ENCODE measurements at places on chromosomes 2 and 18.

DNA sequence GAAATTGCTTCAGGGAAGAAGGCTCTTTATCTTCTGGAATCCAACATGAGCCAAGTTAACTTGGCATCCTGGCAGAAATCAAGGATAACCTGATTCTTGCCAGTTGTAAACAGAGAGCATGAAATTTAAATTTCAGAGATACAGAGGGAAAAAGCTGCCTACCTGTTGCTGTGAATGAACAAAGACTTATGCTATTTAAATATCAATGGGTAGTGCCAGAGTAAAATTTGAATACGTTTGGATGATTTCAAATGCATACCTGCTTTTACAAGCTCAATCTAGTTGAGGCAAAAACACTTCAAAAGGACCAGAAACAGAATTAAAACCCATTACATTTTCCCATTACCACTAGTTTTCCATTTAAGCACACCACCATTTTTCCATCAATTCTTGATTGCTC lies 60.9 kb downstream of the CHST9 start:
- no peak for DNase-seq

- DNase-seq: no peak
These were observed 140.9 kb upstream of the CRIM1 start for GRCh38 chr2:36214691-36215090.

DNA sequence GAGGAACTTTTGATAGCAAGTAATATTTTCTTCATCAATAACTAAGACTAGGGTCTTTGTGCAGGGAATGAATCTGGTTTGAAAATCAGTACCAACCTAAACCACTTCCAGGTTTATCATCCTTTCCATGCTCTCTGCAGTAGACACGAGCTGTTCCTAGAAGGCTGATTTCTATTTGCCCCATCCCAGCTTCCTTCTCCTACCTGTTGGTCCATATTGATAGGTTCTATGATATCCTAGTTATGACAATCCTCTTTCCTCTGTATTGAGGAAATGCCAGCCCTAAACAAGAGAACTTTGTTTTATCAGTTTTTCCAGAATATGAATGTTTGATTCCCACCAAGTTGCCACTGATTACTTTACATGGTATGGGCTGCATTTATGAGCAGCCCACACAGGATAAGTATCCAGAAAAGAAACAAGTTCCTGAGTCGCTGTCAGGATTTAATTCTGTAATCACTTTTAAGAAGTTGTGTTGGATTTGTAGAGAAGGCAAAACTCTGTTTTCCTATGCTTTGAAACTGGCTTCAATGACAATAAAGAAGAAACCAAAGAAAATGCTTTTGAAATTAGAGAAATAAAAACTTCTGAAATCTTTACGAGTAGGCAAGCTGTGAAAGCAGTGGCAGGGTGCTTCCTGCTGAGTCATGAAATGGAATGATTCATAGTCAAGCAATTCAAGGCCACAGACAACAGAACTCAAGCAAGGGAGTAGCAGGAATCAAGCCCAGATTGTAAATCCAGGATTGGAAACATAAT lies 37.3 kb upstream of the TANK start:
- no peak for DNase-seq

- DNase-seq: no peak
These were observed 799 bp downstream of the CYTIP start for GRCh38 chr2:157443090-157443489.

DNA sequence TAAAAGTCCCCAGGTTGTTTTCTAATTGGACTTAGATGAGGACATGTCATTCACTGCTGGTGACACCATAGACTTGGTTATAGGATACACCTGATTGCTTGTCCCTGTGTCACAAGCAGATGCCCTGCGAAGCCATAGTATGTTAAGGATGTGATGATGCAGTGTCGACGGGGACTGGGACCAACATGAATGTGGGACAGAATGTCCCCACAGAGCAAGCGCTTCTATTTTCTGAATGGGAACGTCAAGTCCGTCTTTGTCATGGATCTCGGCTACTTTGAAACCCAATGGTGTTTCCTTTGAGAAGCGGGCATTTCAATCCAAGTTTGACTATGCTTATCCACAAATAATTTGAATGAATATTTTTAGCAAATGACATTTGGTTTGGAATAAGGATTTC lies 2.1 kb downstream of the GCG start:
- DNase-seq: no peak

DNA sequence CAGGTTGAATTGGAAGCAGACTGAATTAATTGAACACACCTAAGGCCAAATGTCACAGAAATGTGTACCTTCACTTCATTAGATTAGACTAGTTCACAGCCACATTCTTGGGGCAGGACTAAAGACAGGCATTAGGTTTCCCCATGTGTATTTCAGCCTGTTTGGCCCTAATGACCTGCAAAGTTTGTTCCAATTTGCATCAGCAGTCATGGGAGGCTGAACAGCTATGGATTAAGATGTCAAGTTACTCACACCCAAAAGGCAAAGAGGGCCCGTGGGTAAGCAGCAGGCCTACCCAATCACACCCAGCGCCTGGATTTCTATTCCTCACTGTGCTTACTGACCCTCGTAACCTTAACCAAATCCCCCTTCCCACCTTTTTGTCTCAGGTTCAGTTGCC lies 99.6 kb upstream of the RIOK3 start:
- DNase-seq: no peak

DNA sequence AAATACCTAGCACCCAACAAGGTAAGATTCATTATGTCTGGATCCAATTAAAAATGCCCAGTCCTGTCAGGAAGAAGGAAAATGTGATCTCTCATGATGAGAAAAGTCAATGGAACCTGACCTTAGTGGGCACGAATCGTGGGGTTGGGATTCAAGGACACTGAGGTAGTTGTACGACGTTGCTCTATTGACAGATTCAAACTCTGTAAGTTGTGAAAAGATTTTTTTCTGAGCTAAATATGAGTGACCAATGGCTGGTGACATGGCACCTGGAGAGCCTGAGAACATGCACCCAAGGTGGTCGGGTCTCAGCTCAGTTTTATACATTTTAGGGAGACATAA lies 148.2 kb downstream of the NDUFA10 start:
- DNase-seq: no peak

DNA sequence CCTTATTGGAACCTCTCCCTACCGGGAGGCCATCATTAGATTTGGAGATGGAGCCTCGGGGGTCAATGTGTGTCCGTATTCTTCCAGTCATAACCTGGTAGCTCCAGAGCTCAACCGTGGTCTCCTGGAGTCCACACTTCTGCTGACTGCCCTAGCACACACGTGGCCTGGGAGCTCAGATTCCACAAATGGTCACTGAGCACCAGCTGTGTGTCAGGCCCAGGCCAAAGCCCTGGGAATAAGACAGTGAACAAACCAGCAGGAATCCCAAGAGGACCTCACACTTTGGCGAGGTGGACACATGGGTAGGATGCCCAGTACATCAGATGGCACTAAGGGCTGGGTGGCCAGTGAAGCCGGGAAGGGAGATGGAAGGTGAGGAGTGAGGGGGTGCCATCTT lies 15.5 kb downstream of the GYPC start:
- no peak for DNase-seq

DNA sequence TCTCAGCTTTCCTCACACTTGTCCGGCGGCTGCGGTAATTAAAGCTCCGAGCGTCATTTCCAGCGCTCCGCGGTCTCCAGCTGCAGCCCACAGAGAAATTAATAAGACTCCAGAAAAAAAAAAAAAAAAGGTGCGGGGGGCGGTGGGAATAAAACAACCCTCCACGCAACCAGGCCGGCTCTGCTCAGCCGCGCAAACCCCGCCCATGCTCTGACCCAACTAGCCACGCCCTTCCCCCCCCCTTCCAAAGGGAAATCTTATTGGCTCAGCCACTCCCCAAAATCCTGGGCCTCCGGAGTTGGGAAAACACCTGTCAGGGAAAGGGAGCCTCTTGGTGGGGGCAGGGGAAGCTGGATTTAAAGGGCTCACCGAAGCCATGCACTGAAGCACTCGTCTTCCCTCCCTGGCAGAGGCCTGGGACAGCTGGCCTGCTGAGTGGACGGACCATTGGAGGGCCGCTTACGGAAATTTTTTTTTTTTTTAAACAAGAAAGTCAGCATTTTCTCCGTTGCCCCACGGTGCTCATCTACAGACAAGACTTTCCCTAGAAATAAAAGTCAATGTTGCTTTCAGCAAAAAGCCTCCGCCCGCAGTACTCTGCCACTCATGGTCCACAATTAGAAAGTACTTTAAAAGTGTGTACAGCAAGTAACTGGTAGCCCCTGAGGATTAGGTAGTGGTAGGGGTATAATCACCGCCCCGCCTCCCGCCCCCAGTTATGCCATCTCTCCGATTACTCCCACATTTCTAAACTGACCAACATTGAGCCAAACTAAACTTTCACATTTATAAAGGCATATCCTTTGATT lies 674 bp upstream of the ERBB4 start:
- DNase-seq: peak; percentile 58

DNA sequence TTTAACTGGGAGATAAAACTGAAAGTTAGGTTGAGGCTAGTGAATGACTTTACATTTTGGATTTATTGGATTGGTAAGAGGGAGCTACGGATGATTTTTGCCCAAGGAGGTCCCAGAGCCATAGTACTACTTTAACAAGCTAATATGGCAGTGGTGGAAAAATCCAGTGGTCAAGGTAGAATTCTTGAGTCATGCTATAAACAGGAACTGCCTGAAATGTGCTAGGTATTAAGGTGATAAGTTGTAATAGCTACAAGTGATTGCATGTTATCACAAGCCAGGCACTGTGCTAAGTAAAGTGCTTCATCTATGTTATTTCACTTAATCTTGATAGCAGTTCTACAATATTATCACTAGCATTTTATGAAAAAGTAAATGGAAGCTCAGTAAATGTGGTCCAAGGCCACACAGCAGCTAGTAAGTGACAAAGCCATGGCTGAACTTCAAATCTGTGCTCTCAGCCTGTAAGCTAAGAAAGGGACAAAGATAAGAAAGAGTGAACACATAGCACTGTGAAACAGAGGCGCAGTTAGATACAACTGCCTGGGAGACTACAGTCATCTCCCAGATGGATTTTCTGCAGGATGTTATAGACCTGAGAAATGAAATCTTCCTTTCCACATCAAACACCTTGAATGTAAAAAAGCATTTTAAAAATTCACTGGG lies 469.6 kb downstream of the TGIF1 start:
- DNase-seq: no peak

GRCh38 chr2:20141806-20142205 lies 83.1 kb downstream of the SDC1 start:
- no peak for DNase-seq

- DNase-seq: no peak
These were observed 100.6 kb downstream of the ACKR3 start for GRCh38 chr2:236670235-236670620.

DNA sequence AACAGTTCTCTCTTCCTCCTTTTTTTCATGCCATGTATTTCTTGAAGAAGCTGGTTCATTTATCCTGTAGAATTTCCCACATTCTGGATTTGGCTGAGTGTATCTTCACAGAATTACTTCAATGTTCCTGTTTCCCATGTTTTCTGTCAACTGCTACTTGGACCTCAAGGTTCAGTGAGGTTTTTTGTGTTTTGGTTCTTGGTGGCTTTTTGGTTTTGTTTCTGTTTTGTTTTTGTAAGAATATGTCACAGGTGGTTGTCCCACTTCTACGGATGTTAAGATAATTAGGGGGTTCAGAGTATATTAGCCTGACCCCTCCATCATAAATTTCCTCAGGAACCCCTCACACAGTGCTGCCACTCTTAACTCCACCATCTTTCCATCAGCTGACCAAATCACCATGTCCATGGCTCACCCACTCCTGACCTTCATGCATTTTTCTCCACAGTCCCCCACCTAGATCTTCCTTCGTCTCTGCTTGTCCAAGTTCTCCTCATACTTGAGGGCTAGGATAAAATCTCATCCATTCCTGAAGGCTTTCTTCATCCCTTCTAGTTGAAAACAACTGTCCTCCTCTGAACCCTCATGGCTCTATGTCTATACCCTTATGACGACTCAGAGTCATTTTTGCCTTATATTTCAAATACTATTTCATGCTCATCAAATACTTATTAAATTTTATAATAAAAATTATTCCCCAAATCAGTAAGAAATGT lies 40.4 kb downstream of the PLEKHM3 start:
- no peak for DNase-seq

DNA sequence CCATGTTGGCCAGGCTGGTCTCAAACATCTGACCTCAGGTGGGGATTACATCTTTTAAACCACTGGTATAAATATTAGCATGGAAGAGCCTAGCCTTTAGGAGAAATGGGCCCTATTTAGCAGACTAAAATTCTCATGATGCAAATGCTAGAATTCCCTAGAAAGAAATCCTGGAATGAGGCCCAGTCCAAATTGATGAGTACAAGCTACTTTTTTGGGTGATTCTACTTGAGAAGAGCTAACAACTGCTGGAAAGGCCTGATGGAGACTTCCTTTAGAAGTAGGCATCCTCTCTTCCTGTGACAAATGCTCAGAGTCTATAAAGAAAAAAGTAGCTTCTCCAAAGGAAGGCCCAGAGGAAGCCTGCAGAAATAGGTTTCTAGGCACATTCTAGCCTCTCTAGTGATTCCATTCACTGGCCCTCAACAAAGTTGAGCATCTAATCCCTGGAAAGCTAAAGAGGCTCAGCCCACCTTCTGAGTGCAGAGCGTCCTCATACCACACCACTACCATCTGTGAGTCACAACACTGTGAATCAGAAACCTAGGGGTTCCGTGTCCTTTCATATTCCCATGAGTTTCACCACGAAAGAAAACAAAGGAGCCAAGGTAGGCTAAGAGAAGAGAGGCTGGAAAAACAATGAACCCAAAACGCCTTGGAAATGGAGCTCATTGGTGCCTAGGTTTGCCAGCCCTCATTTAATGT lies 183.1 kb downstream of the C1D start:
- DNase-seq: no peak

DNA sequence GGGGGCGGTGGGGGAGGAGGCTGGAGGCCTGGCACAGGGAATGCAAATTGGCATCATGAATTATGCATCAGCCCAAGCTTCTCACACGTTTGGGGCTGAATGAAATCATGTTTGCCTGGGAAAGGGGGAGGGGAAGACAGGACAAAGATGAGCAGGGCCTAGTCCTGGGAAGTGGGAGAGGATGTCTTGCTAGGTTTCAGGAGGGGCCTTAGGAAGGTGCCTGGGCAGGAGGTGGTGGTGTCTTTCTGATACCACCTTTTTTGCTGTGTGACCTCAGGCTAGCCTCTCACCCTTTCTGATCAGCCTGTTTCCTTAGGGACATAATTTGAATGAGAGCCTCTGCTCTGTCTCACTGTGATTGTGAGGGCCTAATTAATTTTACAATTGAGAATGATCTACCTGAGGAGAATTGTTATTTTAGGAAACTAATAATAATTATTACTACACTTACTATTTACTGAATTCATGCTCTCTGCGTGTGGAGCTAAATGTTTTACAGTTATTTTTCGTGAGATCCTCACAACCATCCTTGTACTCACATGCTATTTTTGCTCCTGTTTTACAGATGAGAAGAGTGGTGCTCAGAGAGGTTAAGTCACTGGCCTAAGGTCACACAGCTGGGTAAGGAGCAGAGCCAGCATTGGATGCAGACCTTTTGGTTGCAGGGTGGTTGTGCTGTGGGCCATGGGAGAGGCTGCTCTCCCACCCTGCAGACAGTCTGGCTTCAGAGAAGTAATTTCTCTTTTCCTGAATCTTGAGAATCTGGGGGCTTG lies 39.6 kb downstream of the INHBB start:
- DNase-seq: no peak

- DNase-seq: no peak
These were observed 34.4 kb downstream of the TEX51 start for GRCh38 chr2:126932966-126933710.
